ENCODE measurements at places on chromosomes 3 and 15.

DNA sequence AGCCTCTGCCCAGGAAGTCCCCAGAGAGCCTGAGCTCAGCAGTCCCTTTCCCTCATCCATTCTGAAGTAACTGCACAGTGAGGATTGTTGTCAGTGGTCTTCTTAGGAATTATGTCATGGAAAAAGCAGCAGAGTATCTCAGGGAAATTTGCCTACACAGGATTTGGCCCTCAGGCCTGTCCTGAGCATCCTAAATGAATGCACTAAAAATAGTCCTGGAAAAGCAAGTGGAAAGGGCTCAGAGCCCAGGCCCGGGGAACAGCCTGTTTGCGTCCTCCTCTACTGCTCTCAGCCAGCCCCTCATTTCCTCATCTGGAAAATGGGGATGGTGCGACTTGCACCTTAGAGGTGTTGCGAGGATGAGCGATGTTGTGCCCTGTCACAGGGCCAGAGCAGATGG is 21.6 kb downstream of the LYSMD4 start:
- DNase-seq, result no peak

- DNase-seq, result no peak
Observed at GRCh38 chr3:196803891-196804468, 63.7 kb upstream of the SENP5 start.

GRCh38 chr3:36317915-36318314 is 62.4 kb upstream of the STAC start:
- DNase-seq, result no peak

- no peak for DNase-seq
Observed at GRCh38 chr3:106840319-106840718, 536.9 kb upstream of the CCDC54 start.

DNA sequence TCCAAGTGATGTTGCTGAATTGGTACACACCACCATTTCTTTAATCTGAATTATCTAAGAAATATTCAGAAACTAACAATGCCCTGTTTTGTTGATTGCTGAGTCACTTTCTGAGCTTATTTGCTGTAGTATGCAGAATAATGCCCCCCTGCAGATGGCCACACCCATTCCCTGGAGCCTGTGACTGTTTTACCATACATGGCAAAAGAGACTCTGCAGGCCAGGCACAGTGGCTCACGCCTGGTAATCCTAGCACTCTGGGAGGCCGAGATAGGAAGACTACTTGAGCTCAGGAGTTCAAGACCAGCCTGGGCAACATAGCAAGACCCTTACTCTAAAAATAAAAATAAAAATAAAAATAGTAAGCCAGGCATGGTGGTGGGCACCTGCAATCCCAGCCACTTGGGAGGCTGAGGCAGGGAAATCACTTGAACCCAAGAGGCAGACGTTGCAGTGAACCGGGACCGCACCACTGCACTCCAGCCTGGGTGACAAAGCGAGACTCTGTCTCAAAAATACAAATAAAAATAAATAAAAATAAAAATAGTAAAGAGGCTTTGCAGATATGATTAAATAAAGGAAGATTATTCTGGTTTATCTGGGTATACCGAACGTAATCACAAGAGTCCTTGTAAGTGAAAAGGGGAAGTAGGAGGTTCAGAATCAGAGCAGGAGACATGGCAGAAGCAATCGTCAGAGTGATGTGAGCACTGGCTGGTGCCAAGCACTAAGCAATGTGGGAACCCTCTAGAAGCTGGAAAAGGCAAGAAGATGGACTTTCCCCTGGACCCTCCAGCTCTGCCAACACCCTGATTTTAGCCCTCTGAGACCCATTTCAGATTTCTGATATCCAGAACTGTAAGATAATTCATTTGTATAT is 19.0 kb downstream of the PCYT1A start:
- no peak for DNase-seq

DNA sequence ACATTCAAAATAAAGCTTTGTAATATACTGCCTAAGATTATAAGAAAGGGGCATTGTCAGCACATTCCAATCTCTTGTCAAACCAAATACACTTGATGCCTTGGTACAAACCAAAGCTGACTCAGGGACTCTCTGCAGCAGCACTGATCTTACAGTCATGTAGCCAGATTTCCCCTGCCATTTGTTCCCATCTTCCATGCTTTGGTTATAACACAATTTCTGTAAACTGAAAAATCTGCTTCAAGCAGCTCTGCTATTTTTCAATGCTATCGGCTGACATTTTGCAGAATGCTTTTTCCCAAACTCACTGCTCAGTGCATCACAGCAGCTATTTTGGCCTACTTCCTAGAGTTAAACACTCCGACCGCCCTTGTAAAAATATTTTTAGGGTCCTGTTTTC is 18.2 kb downstream of the PLOD2 start:
- DNase-seq, result no peak

- DNase-seq, result no peak
Observed at GRCh38 chr3:62122819-62123218, 250.5 kb downstream of the FEZF2 start.

- DNase-seq, result no peak
Observed at GRCh38 chr3:150467381-150467780, 59.3 kb downstream of the TSC22D2 start.

DNA sequence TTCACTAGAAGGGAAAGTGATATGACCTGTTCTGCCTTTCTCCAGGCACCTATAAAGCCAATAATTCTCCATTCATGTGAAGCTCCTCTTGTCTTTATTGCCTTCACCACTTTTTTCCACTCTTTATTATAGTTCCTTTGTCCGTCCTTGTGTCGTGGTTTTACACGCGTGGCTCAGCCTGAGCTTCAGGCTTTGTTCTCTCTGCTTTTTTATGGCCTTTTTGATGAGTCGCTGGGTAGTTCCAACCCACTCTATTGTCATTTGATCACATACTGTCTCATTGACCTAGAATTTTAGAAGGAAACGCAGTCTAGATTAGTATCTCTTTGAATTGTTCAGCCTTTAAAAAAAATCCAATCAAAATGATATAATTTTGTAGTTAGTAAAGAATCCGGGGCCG is 403.2 kb downstream of the PTPRG start:
- no peak for DNase-seq

DNA sequence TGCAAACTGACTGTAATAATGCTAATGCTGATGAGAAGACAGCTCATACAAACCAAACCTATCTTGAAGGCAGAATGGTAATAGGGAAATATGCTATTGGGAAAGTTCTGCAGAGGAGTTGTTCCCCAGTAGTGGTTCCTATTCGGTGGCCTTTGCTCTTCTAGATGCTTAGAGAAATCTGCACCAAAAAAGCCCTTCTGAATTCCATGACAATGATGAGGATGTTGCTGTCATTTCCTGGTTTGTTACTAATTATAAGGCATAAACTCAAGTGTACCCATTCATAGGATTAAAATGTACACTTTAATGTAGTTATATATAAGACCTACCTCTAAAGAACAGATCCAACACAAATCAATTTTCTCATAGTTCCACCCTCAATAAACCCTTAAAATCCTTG is 30.1 kb downstream of the TOMM70 start:
- DNase-seq, result no peak

Measured in right kidney (tissue), 9 donors.